Substantia nigra (tissue), 51 donors: ENCODE measurements at places on chromosomes 3 and 15.

DNA sequence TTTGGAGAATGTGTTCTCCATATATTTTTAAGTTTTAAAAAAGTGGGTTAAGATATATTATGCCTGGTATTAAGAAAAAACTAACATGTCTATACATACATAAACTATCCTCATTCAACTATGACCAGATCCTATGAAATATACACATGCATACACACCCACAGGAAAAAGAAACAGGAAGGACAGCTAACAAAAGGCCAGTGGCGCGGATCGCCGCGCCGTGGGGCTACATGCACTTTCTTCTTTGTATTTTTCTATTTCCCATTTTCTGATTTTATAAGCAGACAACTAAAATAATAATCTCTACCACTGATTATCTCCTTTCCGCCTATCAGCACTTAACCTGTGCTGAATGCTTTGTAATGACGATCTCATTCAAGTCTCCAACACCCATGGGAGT is 160.1 kb downstream of the OR4M2 start:
- no peak for DNase-seq

- no peak for DNase-seq
These were observed 16.8 kb downstream of the GABRR3 start for GRCh38 chr3:98018301-98018700.

DNA sequence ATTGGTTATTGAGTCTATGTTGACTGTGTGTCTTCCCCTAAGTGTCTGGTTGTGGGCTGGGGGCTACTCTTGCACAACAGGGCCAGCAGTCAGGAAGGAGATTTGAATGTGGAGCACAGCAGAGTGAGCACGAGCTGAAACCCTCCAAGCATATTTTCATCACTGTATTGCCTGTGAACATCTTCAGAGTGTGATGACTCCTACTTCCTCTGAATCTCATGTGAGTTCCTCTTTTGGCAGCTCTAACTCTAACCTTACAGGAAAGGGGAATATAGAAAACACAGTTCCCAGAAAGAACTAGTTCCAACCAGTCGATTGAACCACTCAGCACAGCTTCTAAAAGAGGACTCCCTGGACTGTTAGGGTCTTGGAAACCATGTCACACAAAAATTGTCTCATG is 211.6 kb downstream of the RAP2B start:
- no peak for DNase-seq

GRCh38 chr15:28900041-28900891 is 14.5 kb downstream of the APBA2 start:
- DNase-seq, result no peak

- DNase-seq, result no peak
These were observed 5.2 kb upstream of the RPS17 start for GRCh38 chr15:82545478-82545877.

DNA sequence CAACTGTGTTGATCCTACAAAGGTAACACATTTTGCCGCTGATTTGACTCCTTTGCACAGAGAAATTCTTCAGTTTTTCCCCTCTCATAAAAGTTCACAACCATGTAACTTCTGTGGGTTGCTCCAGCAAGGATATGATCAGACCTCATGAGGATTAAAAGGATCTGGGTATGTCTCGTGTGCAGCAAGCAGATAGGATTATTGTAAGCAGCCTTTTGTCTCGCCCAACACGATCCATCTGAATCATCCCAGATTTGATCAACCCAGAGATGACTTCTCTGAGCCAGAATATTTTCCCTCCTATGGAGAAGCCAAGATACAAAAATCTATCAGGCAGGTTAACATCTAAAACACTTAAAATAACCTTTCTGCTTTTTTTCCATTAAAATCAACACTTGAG is 12.8 kb upstream of the BNIP2 start:
- no peak for DNase-seq

GRCh38 chr15:34594361-34594760 is 10.9 kb upstream of the GOLGA8B start:
- no peak for DNase-seq

GRCh38 chr15:85583442-85583841 is 203.0 kb downstream of the AKAP13 start:
- no peak for DNase-seq

DNA sequence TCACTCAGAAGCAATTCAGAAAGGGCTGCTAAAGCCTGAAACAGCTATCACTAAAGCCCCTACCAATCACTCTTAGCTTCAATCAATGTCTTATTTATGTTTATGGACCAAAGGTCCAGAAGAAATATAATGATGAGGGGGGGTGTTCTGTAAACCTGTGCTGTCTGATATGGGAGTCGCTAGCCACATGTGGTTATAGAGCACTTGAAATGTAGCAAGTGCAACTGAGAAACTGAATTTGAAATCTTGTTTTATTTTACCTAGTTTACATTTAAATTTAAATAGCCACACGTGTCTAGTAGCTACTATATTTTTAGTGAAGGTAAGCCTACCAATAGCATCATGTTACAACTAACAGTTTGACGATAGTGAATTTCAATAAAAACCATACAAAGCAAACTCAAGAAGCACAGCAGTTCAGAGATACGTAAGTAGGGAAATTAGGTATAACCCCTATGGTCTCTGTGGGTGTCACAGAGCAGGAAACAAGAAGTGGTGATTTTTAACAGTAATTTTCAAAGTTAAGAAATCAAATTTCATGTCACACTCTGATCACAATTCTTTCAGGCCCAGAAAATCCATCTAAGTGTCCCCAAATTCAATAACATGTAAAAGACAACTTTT is 3.6 kb downstream of the POU1F1 start:
- no peak for DNase-seq

- no peak for DNase-seq
These were observed 131.6 kb upstream of the NECTIN3 start for GRCh38 chr3:110940055-110940454.

DNA sequence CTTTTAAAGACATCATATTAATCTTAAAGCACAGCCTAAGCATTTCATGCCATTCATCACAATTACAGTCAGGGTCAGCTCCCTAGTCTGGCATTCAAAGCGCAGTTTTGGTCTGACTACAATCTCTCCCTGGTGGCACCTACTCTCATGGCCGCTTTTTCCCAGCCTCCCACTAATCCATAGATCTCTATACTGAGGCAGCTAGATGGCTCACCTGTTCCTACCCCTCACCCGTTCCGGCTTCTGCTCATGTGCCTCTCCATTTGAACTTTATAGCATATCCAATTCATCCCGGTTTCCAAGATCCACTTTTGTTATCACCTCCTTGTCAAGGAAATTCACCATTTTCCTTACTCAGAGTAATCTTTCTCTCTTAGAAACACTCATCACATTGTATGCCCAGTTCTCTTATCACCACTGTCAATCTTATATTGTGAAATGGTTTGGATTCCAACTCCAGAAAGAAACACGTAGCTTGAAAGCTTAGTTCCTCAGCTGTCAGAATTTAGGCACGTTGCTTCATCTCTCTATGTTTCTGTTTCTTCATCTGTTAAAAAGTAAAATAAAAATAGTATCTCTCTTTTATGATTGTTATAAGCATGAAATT is 220.0 kb upstream of the UBE2E2 start:
- DNase-seq, result no peak

DNA sequence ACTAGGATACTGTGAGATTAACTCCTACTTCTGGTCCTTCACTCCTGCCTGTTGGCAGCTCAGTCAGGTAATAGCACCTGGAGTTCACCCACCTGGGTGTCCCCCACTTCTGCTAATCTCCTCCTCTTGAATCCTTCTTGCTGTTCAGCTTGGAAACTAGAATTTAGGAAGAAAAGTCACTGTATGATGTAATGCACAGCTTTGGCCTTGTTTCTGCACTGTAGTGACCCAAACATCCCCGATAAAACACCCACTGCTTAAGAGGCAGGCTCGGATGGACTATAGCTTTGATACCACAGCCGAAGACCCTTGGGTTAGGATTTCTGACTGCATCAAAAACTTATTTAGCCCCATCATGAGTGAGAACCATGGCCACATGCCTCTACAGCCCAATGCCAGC is 24.8 kb downstream of the STARD5 start:
- DNase-seq, result no peak

DNA sequence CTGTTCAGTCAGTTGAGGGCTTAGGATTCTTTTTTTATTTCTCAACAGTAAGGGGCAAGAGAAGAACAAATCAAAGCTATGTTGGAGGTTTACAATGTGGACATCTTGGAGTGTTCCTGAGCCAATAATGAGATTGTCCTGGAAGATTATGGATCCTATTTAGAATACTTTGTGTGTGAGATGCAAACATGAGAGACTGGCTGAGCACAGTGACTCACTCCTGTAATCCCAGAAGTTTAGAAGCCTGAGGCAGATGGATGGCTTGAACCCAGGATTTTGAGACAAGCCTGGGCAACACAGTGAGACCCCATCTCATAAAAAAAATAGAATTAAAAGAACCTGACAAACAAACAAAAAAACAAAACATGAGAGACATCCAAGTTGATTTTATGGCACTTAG is 351.6 kb downstream of the GAP43 start:
- no peak for DNase-seq

DNA sequence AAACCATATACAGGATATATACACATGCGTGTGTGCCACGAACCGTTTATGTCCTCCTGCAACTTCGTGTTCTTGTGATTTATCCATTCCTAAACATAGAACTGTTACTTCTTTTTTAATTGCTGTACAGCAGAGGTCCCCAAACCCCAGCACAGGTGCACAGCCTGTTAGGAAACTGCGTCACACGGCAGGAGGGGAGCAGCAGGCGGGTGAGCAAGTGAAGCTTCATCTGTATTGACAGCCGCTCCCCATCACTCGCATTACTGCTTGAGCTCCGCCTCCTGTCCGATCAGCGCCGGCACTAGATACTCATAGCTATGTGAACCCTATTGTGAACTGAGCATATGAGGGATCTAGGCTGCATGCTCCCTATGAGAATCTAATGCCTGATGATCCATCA is 34.9 kb upstream of the NRROS start:
- no peak for DNase-seq

DNA sequence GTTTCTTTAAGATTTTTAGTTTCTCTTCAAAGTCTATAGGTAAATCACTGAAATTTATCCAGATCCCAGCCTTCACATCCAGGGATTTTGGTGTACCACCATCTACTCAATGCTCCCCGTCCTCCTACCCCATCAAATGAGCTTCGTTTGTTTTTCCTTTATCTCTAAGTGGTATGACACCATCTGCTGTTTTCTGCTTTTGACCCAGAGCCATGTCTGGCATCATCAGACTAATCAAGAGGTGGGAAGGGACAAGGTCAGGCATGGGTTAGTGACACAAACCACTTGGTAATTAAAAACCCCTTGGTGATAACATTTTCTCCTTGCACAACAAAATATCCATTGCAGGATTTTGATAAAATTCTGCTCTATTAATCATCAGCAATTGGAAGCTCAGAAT is 92.7 kb upstream of the GOLGA8J start:
- no peak for DNase-seq

GRCh38 chr3:112773864-112774263 is 72.8 kb downstream of the CD200R1L start:
- no peak for DNase-seq

- DNase-seq, result no peak
These were observed 129.8 kb downstream of the ZNF385D start for GRCh38 chr3:21621181-21621651.

DNA sequence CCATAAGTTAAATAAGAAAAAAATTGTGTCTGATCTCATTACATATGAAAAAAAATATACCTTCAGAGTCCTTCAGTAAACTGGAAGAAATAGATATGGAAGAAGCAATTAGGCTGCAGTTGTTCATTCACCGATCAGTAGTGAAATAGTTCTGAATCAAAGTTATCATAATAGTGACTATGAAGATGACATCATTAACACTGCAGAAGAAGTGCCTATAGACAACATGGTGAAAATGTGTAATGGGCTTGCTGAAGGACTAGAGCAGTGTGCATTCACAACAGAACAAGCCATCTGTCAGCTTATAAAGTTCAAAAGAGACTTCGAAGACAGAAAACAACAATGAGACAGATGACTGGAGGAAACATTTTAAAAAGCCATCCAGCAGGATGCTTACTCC is 144.5 kb downstream of the NAALADL2 start:
- DNase-seq, result no peak

GRCh38 chr3:148957586-148957985 is 33.8 kb upstream of the GYG1 start:
- DNase-seq, result no peak

DNA sequence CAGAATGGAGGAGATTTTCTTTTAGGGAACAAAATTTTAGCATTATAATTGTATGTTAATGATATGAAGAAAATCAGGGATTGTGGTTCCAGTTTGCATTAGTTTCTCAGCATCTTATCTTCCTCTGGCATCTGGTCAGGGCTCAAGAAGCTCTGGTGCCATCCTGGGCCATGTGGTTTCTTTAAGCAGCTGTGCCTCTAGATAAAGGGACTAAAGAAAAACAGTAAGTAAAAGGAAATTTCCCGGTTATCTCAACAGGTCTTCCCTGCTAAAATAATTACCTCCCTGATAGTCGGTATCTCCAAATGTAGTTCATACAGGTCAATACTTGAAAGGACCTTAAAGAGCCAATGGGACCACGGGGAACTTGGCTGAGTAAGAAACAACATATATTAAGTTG is 375.1 kb upstream of the RBMS3 start:
- no peak for DNase-seq

DNA sequence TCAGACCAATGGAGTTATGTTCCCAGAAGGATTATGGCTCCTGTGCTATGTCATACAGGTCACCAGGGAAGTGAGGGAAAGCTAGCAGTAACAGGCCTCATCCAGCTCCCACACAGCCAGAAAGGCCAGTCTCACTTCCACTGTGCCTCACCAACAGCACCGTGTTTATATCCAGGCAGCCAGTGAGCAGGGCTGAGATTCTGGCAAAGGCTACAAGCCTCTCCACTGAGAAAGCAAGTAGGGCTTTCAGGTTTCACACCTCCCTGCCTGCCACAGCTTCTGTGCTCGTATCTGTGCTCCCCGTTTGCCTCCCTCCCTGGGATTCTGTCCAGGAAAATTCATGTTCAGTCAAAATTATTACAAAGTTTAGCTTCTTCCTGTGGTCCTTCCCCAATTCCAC is 14.9 kb upstream of the CFAP20DC start:
- no peak for DNase-seq

- no peak for DNase-seq
These were observed 73.0 kb downstream of the NEO1 start for GRCh38 chr15:73125219-73125618.

GRCh38 chr3:194003114-194004057 is 132.6 kb upstream of the HES1 start:
- DNase-seq, result peak; percentile 40

DNA sequence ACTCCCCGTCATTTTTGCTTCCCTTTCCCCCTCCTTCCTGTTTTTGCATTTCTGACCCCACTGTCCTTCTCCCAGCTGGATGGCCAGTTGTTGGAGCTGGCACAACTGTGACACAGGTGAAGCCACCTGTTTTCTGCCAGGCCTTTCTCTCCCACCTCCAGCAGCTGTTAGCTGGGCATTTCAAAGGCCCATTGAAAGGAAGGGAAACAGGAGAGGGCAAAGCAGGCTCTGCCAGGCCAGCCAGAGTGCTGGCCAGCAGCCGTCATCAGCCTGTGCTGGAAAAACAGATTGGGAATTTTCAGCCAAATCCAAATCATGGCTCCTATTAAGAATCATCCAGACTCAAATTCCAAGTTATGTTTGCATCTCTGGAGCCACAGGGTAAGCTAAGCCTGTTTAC is 155.2 kb upstream of the C2CD4B start:
- DNase-seq, result no peak
